ENCODE measurements at places on chromosomes 16 and 17. TPM values are rescaled to one million over a fixed set of nuclear protein-coding genes. Genes with fewer than 3 reads are reported as not detected.

The ASGR1 gene
- total RNA-seq: not detected

The P2RX1 gene
- total RNA-seq: 2.3 TPM

The CD300LB gene
- not detected for total RNA-seq

The CCL8 gene
- not detected for total RNA-seq

The ELMO3 gene
- total RNA-seq: 2.2 TPM

The BIRC5 gene
- 2.7 TPM for total RNA-seq

The DNAH2 gene
- total RNA-seq: not detected

The CDRT15 gene
- total RNA-seq: not detected

The SKAP1 gene
- total RNA-seq: 196 TPM

DNA sequence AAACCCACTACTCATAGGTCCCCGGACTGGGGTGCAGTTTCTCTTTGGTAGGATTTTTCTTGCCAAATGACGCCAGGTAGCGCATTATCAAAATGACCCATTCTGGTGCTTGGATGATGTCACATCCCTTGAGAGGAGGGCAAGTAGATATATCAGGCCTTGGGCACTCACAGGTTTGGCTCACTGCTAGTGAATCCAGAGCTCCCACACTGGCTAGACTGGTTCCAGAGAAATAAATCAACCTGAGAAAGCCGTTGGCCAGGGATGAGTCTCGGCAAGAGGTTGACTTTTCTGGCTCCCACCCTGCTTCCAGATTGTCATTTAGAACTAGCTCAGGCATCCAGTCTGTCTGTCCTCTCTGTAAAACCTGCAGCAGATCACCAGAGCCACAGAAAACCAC is 188.4 kb upstream of the MAF start:
- no peak for DNase-seq

DNA sequence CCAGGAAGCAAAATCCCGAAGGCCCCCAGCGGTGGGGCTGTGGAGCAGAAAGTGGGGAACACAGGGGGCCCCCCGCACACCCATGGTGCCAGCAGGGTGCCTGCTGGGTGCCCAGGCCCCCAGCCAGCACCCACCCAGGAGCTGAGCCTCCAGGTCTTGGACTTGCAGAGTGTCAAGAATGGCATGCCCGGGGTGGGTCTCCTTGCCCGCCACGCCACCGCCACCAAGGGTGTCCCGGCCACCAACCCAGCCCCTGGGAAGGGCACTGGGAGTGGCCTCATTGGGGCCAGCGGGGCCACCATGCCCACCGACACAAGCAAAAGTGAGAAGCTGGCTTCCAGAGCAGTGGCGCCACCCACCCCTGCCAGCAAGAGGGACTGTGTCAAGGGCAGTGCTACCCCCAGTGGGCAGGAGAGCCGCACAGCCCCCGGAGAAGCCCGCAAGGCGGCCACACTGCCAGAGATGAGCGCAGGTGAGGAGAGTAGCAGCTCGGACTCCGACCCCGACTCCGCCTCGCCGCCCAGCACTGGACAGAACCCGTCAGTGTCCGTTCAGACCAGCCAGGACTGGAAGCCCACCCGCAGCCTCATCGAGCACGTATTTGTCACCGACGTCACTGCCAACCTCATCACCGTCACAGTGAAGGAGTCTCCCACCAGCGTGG is 6.5 kb downstream of the CBX2 start:
- no peak for DNase-seq

DNA sequence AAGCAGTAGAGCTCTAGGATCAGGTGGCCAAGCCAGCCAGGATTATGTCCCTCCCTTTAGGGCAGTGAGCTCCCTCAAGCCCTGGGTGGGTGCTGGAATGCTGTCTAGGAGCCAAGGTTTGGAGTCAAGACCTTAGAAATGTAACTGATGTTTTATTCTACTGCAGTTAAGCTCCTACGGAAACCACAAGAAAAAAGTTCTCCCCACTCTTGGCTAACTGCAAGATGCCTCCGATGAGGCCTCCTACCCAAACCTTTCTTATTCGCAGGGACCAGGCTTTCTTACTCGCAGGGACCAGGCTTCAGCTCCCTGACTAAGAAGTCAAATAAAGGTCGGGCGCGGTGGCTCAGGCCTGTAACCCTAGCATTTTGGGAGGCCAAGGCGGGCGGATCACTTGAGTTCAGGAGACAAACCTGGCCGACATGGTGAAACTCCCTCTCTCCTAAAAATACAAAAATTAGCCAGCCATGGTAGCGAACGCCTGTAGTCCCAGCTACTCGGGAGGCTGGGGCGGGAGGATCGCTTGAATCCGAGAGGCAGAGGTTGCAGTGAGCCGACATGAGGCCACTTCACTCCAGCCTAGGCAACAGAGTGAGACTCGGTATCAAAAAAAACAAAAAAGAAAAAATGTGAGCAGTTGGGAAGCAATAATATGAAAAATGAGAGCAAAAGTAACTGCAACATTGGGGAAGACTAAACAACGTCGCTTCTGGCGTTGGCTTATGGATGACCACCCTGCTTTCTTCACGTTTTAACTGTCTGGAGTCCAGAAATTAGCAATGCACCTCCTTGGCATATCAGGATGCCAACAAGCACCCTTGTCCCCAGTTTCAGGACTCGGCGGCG is 31.7 kb upstream of the ARL4D start:
- DNase-seq: no peak

DNA sequence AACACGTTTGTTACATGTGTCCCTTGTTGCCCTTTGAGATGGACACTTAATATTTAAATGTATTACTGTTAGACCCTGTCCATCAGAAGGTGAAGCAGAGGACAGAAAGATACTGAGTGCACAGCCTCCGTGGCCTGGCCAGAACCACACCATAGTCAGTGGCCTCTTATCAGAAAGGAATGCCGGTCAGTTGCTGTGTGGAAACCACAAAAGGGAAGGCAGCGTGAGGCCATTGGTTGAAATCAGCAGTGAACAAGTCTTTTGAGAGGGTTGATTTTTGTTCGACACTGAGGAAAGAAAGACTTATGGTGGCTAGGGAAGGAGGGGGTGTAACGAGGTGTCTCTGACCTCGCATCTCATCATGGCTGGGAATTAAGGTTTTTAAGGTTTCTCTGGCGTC is 85.4 kb upstream of the CLEC18A start:
- DNase-seq: no peak

DNA sequence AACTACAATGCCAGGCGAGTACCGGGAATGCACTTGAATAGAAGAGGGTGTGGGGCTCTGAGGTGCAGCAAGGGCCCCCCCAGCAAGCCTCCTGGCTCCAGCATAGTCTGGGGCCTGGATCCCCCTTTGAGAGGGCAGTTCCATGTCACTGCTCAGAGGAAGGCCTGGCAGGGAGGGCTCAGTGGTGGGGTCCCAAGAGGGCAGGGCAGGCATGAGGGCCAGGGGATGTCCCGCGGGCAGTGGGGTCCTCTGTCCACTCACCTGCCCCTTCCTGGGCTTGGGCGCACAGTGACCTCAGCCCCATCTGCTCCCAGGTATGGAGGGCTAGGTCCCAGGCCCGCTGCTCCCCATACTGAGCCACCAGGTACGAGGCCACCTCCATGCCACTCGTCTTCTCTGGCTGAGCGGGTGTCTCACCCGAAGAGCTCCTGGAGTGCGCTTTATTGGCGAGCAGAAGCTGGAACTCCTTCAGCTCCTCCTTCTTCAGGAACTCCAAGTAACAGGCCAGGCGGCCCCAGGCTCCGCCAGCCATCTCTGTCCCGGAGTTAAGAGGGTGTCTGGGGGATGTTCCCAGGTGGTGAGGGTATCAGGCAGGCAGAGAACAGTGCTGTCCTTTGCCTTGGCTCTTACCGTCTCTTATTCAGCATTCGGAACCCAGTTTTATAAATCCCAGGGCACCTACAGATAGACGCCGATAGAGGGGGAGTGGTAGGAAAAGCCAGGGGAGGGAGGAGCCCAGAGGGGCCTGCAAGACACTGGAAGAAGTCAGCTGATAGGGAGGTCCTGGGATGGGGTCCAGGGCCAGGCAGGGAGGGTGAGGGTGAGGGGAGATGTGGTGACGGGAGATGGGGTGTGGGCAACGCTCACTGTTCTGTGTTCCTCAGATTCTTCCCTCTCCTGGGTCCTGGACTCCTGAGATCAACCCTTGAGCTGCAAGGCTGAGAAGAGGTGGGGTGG is 605 bp downstream of the NLRP1 start:
- no peak for DNase-seq

- no peak for DNase-seq
These were observed 15.1 kb downstream of the FA2H start for GRCh38 chr16:74759564-74759963.

- peak; percentile 61 for DNase-seq
These were observed 737 bp downstream of the NUDT16L1 start for GRCh38 chr16:4693956-4694641.

DNA sequence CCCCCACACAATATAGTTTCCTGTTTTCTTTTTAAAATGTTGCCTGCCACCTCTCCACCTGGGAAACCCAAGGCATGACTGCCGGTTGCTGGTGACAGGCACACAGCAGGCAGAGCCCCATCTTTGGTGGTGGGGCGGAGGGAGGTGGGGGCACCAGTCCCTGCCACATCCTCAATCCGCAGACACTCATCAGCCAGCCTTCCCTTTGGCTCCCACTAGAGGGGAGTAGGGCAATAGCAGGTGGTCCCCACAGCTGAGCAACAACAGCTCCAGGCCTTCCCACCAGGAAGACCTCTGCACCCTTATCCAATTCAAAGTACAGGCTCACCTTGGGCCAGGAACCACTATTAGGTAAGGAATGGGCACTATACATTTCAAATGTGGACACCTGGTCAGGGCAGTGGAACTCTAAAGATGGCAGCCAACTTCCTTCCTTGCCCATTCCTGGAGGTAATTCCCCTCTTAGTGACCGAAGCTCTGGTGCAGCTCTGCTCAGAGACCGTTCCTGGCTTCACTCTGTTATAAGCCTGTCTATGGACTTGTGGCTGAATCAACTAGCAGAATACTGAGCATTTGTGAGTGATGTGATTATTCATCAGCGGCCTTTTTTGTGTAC is 13.9 kb downstream of the RECQL5 start:
- DNase-seq: no peak

GRCh38 chr17:9371019-9371418 is 204.6 kb downstream of the STX8 start:
- no peak for DNase-seq

DNA sequence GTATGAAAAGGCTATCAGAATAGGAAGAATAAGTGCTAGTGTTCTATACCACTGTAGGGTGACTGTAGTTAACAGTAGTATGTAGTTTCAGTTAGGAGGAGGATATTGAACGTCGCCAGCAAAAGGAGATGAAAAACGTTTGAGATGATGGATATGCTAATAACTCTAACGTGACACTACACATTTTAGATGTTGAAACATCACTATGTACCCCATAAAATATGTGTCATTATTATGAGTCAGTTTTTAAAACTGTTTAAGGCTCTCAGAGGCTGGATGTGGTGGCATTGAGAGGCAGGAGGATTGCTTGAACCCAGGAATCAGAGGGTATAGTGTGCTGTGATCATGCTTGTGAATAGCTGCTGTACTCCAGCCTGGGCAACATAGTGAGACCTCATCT is 31.8 kb downstream of the UBN1 start:
- DNase-seq: no peak

DNA sequence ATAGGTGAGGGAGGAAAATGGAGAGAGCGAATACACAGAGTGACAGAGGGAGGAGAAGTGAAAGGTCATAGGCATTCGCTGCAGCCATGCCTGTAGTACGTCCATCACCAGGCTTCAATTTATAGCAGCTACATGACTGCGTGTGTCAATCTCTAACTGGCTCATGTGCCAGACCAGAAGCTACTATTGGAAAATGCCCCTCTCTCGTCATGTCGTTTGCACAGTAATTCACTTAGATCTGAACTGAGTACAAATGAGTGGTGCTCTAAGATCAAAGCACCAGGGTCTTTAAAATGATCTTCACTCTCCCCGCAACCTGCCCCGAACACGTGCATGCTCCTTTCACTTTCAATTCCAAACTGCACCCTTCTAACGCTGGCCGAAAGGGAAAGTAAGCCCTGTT is 51.3 kb downstream of the ADCY9 start:
- DNase-seq: peak; percentile 73

GRCh38 chr17:70795620-70796019 is 626.3 kb downstream of the KCNJ2 start:
- DNase-seq: no peak

DNA sequence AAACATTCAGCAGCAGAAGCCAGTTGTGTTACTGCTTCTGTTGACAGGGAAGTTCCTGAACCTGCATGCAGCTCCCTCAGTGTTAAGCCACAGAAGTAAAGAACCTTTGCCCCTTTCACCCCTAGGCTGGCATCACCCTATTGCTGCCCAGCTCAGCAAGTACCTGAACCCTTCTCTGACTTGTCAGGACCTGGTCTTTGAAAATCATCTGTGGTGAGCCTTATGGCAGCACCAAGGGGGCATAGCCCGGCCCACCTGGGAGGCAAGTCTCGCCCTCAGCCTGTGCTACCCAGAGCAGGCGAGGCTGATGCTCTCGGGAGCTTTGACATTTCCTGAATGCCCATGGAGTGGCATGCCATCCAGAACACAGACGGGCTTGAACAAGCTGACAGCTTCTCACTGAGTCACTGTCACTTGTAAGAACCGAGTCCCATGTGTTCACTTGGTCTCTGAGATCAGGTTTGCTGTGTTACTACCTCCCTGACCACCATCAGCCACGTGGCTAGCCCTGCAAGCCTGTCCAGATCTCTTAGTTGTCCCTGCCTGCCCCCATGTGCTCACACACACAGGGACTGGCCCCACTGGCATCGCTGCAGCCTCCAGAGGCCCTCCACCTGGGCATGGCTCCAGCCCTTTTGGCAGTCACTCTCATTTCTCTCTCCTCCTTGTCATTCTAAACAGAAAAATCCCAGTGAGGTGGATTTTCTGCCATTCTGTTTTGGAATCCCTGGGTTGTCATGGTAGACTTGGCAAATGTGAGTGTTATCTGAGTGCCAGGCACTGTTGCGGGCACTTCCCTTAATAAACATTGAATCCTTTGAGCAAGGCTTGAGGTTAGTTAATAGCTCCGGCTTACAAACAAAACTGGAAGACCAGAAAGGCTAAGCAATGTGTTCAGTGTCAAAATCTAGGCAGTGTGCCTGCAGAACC is 2.9 kb upstream of the CARMIL2 start:
- no peak for DNase-seq

DNA sequence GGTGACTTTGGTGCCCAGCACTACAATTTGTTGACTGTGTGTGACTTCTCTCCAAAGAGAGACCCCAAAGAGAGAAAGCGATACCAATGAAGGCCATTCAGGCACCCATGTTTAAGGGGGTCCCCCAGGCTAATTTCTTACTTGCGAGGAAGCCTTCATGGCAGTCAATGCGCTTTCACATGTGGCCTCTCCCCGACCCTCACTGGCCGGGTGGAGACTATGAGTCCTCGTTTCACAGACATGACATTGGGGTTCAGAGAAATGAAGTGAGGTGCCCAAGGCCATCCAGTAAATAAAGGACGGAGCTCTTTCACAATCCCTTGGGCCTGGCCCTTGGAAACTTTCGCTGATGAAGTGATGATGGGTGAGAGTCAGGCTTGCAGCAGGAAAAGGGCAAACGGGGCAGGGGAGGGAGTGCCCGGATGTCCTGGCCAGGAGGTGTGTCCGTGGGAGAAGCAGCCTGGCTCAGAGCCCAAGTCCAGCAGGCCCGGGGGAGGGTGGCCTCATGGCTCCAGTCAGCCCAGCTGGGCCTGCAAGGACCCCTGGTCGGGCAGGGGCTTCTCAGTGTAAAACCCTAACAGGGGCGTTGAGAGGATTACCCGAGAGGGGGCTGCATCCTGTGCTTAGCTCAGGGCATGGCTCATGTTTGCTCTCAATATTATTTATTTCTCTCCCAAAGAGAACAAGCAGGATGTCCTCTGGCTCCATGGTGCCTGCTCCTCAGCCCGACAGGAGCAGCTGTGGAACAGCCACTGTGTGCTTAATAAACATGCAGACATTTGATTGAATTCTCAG is 14.7 kb downstream of the TBX2 start:
- DNase-seq: no peak

GRCh38 chr17:6381526-6382465 is 53.1 kb downstream of the AIPL1 start:
- no peak for DNase-seq
